ENCODE measurements at places on chromosomes 6 and 20.

GRCh38 chr6:116008470-116009243 lies 52.0 kb downstream of the FRK start:
- peaks cover 3% of the 10 kb centered on the region for H3K4me1 ChIP-seq
- H3K36me3 ChIP-seq = no peaks in the 10 kb centered on the region
- no peak overlapping the region for H3K27ac ChIP-seq
- H3K4me3 ChIP-seq = no peak overlapping the region
- DNase-seq = no peak

GRCh38 chr6:37551867-37552266 lies 52.2 kb upstream of the CCDC167 start:
- no peaks in the 10 kb centered on the region for H3K36me3 ChIP-seq
- no peaks in the 10 kb centered on the region for H3K4me1 ChIP-seq
- H3K4me3 ChIP-seq = no peak overlapping the region
- H3K27me3 ChIP-seq = no peaks in the 10 kb centered on the region
- H3K27ac ChIP-seq = no peak overlapping the region
- no peak for DNase-seq

DNA sequence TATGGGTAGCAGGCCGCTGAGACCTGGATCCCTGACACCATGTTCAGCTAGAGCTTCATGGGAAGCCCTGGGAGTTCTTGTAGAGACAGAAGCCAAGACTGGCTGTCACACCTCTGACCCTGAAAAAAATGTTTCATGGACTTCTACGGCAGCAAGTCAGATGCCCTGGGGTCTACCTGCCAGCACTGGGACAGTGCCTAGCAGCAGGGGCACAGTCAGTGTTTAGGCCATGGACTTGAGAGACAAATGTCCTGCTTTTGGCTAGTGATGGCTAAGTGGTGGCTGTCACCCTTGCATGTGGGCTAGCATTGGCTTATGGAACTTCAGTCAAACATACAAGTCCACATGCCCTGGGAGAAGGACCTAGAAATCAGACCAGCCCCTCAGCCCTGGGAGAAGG lies 41.3 kb upstream of the SSTR4 start:
- no peaks in the 10 kb centered on the region for H3K4me1 ChIP-seq
- no peak overlapping the region for H3K27ac ChIP-seq
- H3K36me3 ChIP-seq = no peaks in the 10 kb centered on the region
- no peaks in the 10 kb centered on the region for H3K27me3 ChIP-seq
- no peak for DNase-seq

DNA sequence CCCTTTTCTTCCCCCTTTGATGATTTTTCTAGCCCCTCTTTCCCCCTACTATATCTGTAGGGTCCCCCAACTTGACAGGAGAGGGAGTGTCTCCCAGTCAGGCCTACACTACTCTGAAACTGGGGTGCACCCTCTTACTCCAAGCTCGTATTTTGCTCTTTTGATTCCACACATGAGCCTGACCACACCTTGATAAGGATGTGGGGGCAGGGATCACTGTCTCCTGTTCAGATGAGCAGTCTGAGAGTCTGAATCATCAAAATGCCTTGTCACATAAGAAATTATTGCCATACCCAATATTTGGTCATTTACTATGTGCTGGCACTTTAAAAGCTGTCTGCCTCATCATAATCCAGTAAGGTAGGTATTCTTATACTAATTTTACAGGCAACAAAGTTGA lies 15.9 kb downstream of the PNPLA1 start:
- DNase-seq = no peak
- no peaks in the 10 kb centered on the region for H3K36me3 ChIP-seq
- no peaks in the 10 kb centered on the region for H3K27me3 ChIP-seq

DNA sequence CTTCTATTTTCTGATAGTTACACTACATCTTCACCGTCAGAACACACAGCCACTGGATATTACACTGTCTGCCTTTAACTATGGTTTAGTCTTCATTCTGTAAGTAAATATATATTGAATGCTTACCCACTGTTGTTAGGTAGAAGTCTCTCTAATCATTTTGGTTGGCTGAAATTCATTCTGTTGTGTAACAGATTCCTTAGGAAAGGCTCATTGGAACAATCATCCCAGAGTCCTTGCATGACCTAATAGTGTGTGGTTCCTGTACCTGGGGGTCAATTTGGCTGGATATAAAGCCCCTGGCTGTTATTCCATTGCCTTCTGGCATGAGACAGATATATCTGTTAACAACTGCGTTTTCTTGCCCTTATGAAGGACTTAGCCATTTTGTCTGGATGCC lies 9.9 kb downstream of the BLOC1S5 start:
- H3K4me1 ChIP-seq = no peaks in the 10 kb centered on the region
- no peaks in the 10 kb centered on the region for H3K27me3 ChIP-seq
- no peak overlapping the region for H3K4me3 ChIP-seq

DNA sequence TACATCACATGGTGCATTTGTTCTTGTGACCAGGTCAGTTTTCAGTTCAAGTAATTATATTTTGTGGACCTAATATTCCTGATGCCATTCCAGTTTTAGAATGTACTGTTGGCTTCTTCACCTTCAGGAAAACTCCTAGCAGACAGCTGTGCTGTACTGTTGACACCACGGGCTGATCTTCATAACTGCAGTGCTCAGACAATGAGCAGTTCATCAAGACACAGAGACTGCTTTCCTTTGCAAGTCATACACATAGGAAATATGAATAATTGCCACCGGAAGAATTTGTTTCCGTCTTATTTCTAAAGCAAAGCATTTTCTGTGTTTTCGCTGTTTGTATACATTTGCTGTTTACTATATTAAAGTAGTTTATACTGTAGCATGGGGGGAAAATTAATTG lies 89.8 kb downstream of the C6orf118 start:
- H3K36me3 ChIP-seq = no peaks in the 10 kb centered on the region
- no peak for DNase-seq
- no peaks in the 10 kb centered on the region for H3K27me3 ChIP-seq

- no peaks in the 10 kb centered on the region for H3K4me1 ChIP-seq
- H3K4me3 ChIP-seq = no peak overlapping the region
- peak; percentile 42 for DNase-seq
- H3K27me3 ChIP-seq = no peaks in the 10 kb centered on the region
Measured at GRCh38 chr6:125193208-125193607, 39.6 kb downstream of the TPD52L1 start.

DNA sequence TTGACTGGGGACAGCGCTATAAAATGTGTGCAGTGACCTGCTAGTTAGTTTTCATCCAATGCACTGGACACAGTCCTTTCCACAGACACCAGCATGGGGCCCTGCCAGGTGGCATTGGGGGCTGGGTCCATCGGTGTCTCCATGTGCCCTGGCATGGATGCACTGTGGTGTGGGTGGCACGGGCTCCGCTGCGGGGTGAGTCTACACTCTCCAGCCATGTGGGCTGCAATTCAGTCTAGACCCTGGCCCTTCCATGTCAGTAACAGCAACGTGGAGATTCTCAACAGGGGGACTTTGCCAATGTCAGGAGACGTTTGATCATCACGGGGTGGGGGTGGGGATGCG lies 100.0 kb downstream of the RAMACL start:
- no peak overlapping the region for H3K27ac ChIP-seq
- H3K27me3 ChIP-seq = no peaks in the 10 kb centered on the region

GRCh38 chr6:110181131-110182030 lies 1.2 kb downstream of the CDC40 start:
- no peak overlapping the region for H3K27ac ChIP-seq
- no peak for DNase-seq
- peak overlapping the region; percentile 74 for H3K4me3 ChIP-seq
- H3K36me3 ChIP-seq = no peaks in the 10 kb centered on the region
- no peaks in the 10 kb centered on the region for H3K27me3 ChIP-seq

DNA sequence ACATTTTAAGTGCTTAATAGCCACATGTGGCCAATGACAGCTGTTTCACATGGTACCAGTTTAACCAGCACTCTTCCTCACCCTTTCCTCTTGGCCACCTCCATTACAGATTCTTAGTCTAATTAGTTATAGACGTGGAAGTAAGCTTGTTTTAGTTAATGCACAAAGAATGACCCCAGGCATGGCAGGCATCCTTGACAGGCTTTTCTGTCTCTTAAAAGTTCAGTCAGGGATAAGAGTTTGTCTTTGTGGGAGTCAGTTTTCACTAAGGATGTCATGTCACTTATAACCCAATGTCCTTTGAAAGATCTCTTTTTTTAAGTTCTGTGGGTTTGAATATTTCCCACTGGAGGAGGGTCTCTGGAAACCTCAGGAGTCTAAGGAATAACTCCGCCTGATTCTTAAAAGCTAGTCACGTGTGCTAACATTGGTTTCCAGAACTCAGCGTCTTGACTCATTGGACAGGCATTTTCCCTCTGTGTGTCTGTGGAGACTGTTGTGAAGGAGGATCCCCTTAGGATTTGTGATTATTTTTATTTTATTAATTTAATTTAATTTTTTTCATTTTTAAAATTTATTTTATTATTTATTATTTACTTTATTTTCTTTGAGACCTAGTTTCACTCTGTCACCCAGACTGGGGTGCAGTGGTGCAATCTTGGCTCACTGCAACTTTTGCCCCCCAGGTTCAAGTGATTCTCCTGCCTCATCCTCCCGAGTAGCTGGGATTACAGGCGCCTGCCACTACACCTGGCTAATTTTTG lies 171.4 kb downstream of the ZFAND3 start:
- no peak overlapping the region for H3K4me3 ChIP-seq
- H3K4me1 ChIP-seq = no peaks in the 10 kb centered on the region
- DNase-seq = no peak
- H3K36me3 ChIP-seq = no peaks in the 10 kb centered on the region
- H3K27me3 ChIP-seq = no peaks in the 10 kb centered on the region
- no peak overlapping the region for H3K27ac ChIP-seq

DNA sequence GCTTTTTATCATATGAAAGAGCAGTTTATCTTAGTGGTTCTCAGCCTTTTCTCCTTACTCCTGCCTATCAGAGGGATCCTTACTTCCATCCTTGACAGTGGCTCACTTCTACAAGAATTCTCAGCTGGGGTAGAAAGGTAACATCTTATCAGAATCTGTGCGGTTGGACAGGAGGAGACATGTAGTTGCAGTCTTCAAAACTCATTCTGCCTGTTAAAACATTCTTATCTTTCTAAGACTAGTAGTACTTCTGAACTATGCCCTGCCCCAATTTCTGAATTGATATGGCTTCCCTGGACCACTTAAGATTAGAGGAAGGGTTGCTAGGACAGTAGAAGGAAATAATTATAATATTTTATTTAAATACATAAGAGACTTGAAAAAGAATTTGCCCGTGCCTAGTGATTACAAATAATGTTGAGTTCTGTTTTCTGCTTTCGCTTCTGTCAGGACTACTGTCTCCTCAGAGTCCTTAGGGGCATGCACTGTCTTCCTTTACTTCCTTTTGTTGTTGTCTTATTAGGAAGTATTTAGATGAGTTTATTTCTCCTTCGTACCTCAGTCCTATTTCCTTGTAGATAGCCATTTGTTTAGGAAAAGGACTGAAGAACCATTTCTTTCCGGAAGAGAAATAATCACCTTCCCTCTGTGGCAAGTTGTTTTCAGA lies 24.9 kb downstream of the BLTP3A start:
- no peaks in the 10 kb centered on the region for H3K36me3 ChIP-seq
- no peak overlapping the region for H3K4me3 ChIP-seq

DNA sequence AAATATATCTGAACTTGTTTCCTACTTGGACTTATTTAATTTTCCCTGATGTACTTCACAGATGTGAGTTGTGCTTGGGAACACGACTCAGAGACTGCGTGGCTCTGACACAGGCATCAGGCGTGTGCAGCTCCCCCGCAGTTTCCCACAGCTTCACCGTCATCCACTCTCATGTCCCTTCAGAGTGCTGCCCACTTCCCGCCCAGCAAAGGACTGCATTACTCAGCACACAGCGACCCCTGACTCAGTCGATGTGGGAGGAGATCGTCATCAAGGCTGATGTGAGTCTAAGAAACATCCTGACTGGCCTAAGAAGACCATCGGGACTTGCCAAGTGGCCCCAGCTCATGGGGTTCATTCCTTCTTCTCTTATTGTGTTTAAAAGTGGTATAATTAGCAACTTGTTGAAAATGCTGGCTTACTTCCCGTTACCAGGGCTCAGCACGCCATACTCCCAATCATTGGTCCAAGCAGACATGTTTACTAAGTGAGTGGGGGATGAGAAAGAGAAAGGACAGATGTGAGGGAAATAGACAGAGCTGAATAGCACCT lies 539.4 kb upstream of the JARID2 start:
- DNase-seq = no peak
- H3K27me3 ChIP-seq = no peaks in the 10 kb centered on the region
- H3K4me3 ChIP-seq = no peak overlapping the region
- H3K4me1 ChIP-seq = no peaks in the 10 kb centered on the region
- H3K36me3 ChIP-seq = no peaks in the 10 kb centered on the region
- H3K27ac ChIP-seq = no peak overlapping the region

- DNase-seq = no peak
- no peak overlapping the region for H3K27ac ChIP-seq
- no peak overlapping the region for H3K4me3 ChIP-seq
- H3K4me1 ChIP-seq = no peaks in the 10 kb centered on the region
- no peaks in the 10 kb centered on the region for H3K36me3 ChIP-seq
Measured at GRCh38 chr6:124339610-124340334, 536.1 kb downstream of the NKAIN2 start.

DNA sequence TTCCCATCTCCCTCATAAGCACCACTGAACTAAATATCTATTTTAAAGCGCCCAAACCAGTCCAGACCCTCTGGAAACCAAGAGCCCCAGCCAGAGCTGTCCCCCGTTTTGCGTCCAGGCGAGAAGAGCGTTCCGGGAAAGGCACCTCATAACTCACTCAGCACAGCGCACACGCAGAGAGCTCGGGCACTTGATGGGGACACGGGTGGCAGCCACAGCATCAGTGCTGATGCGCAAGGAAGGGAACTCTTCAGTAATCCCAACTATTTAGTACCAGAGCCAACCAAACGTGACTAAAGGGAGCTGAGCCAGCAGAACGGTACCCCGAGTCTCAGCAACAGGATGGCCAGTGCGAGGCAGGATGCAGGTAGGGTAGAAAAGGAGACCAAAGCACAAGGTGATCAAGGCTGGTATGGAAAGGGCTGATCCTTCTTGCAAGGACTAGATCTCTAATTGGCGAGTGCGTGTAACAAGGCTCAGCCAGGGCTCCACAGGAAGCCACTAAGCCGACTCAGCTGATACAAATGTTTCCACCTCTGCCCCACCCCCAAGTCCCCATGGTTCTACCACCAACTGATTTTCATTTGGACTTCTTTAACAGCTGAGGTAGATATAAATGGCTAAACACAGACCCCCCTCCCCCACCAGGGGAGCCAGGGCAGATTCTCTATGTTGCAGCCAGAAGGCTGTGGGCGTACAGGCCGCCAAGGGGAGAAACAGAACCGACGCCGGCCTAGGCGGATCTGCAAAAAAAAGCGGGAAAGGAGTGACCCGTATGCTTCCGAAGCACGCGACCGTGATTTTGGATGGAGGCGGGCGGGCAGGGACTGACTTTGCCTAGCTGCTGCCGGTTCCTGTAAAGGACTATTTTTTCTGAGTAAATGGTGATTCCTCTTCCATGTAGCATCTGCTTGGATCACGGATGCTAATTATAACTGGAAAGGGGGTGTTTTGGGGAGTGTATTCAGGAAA lies 183.5 kb upstream of the COL21A1 start:
- H3K4me3 ChIP-seq = no peak overlapping the region
- no peak overlapping the region for H3K27ac ChIP-seq
- H3K36me3 ChIP-seq = no peaks in the 10 kb centered on the region
- DNase-seq = no peak

- no peaks in the 10 kb centered on the region for H3K36me3 ChIP-seq
- no peak overlapping the region for H3K4me3 ChIP-seq
- H3K27ac ChIP-seq = peak overlapping the region; percentile 32
- peak; percentile 53 for DNase-seq
Measured at GRCh38 chr6:135231469-135231844, 50.3 kb downstream of the MYB start.
